ENCODE measurements at places on chromosomes 2 and 18.

- DNase-seq, result no peak
Observed at GRCh38 chr18:12741351-12741750, 38.5 kb downstream of the PSMG2 start.

DNA sequence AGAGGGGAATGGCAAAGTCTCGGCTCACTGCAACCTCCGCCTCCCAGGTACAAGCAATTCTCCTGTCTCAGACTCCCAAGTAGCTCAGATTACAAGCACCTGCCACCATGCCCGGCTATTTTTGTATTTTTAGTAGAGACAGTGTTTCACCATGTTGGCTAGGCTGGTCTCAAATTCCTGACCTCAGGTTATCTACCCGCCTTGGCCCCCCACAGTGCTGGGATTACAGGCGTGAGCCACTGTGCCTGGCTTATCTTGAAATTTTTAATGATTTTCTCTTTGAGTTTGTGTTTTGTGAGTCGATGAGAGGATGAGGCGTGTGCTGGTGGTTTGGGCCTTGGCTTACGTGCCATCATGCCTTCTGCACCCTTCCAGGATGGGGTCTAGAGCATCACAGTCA, 101.3 kb upstream of the ST3GAL5 start:
- no peak for DNase-seq

DNA sequence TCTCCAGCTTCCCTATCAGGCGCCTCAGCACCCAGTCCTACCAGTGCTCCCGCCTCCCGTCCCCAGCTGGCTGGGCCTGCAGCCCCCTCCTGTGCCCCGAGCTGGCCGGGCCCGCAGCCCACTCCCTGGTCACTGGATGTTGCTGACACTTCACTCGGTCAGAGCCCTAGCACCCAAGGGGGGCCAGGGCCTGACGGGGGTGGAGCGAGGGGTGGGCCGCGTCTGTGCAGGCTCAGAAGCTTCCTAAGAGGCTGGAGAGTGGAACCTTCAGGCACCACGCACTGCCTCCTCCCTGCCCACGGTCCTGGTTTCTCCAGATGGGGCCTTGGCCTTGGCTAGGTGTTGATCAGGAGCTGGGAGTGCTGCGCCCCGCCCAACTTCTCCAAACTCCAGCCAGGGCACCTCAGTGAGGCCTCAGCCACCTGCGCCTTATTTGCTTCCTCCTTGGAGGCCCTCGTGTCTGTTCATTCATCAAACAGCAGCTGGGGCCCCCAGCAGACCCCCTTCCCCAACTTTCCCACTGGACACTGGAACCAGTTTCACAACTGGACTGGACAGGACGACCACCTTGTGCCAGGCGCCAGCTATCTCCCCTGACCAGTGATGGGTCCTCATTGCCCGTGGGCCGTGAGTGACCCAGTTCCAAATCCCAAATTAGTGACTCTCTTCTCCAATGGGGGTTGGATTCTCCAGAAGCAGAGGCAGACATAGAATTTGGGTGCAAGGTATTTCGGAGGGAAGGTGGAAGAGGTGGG, 16.7 kb downstream of the CAPN10 start:
- DNase-seq, result no peak

GRCh38 chr2:81136296-81136695, 831.7 kb upstream of the LRRTM1 start:
- DNase-seq, result no peak

DNA sequence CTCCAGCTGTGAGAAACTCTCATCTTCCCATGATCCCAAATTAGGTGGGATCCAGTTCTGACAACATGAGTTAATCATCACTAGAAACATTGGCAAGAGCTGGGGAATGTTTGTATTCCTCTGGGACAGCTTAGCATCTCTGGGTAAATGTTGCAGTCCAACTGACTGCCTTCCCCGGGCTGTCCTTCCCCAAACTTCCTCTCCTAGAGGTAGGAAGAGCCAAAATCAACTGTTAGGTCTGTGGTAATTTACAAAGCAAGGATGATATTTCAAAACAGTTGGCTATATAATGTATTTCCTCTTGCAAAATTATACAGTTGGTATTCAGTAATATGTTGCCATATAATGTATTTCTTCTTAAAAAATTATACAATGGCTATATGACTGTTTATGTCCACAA, 148.5 kb downstream of the MGAT5 start:
- DNase-seq, result no peak

DNA sequence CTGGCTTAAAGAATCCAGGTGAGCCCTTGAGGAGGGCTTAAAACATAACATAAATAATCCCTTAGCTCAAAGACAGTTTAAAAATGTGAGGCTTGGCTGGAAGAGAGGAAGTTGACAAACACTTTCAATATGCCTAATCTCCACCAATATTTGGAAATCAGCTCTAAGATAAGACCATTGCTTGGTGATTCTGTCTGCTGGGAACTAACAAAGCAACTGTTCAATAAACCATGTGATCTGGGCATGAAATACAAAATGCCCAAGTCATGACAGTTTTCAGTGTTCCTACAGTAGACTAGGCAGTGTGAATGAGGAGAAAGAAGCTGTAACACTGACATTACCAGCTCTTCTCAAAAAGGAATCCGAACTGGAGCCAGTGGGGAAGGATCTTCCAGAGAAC, 10.7 kb downstream of the MFF start:
- DNase-seq, result no peak

GRCh38 chr2:227013330-227013729, 150.7 kb downstream of the COL4A4 start:
- no peak for DNase-seq

- no peak for DNase-seq
Observed at GRCh38 chr2:71069376-71069775, 928 bp downstream of the NAGK start.

DNA sequence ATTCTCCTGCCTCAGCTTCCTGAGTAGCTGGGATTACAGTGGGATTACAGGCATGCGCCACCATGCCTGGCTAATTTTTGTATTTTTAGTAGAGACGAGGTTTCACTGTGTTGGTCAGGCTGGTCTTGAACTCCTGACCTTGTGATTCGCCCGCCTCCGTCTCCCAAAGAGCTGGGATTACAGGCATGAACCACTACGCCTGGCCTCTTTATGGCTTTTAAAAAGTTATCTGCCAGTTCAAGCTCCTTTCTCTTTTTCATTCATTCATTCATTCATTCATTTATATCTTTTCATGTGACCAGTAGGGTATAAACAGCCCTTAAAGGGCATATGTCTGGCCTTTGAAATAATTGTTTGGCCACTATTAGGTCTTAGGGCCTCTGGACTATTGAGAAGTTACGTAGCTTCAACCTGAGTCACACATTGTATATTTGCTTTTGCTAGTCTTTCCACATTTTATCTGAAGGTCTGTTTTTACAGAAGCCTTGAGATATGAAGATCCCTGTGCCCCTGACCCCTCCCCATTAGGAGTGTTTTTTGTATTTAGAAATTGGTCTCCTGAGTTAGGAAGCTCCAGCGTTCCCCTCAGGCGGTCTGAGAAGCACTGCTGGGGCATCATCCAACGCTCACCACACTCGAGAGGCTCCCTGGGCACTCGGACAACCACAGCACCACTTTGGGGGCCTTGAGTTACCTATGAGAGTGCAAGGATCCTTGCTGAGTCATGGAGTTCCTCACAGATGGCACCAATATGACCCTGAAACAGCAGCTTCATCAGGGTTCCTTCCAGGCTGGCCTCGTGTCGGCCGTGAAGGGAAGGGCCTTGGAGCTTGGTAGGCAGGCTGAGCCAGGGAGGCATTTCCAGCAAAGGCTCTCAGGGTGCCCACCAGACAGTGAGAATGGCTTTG, 21.8 kb downstream of the FZD5 start:
- no peak for DNase-seq

DNA sequence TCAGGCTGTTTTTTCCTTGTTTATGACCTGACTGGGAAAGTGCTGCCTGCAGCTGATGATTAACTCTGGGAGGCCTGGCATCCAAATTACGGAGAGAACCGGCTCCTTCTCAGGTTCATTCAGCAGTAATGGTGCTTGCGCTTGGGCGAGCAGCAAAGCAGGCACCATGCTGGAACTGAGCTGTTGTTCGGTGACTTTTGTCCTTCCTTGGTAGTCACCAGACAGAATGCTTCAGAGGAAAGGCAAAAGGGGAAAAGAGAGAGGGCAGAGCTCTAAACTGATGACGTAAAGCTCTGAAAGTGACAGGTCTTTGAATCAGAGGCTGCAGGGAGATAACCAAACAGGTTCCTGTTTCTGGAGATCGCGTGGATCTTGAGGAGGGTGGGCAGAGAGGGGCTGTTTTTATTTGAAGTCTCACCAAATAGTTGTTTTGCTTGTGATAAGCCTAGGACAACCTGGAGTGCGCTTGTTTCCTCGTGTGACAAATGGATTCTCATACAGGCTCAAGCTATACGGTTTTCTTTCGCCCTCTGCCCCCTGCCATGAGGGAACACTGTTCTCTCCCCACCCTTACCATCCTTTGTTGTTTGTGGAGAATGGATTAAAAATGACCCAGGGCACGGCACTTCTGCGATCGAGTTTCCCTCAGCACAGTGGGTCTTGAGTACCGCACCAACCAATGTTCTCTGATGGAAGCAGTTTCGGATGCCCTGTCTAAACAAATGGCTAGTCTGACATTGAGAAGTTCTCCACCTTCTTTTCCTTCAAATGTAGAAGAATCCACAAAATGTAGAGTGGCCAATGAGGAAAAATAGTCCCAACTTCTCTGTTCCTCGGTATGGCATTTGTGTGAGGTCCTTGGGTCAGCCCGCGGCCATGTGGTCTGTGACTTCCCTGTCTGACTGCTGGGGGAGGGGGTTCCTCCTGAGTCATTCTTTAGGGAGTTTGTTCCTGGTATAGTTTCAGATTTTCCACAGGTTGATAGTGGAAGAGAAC, 1.3 kb downstream of the RASGRP3 start:
- no peak for DNase-seq

DNA sequence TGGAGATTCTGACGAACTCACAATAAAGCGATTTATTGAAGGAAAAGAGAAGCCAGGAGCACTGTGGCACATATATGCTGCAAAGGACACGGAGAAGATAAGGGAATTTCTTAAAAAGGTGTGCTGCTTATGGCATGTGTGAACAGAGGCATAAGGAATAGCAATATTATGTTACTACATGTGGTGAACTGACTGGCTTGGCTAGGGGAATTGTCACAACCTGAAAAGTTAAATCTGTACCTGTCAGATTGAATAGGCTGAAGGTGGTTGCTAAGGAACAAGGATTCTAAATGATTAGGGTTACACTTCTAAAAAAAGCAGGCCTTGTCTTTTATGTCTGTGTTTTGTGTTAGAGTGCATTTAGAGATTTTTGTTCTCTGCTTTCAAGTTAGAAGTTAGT, 48.4 kb downstream of the KDM3A start:
- no peak for DNase-seq

DNA sequence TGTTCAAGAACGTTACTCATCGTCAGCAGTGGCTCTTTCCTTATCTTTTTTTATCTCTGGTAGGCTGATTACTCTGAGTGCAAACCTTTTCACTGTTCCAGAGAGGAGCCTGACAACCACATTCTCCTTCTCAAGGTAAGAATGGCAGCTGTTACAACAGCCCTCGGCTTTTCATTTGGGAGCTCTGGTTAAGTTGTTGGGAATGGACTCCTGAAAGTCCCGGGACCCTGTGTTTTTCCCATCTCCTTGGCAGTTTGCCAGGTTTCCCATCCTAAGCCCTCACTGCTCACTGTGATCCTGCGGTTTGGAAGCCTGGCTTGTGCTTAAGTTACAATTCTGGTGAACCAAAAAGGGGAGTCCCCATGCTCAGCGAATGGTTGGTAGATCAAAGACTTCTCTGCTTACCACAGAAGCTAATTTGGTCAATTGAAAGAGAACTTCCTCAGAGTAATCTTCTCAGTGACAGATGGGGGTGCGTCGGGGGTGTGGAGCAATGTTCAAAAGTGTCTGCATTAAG, 122.3 kb downstream of the LYPD6B start:
- DNase-seq, result no peak

DNA sequence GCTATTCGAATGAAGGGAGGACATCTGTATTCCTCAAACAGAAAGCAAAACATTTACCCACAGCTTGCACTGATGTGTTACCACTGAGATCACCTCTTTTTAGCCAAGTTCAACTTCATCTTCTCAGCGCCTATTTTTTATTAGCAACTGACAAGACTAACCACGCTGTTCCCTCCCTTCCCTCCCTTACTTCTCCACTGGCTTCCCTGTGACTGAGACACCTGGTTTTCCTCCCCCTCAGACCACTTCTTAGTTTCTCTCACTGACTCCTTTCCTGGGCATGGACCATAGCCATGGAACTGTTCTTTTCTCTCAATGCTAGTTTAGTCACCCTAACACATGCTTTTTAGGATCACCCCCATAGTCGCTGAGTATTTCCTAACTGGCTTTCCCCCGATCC, 3.3 kb downstream of the L3MBTL4 start:
- DNase-seq, result no peak

DNA sequence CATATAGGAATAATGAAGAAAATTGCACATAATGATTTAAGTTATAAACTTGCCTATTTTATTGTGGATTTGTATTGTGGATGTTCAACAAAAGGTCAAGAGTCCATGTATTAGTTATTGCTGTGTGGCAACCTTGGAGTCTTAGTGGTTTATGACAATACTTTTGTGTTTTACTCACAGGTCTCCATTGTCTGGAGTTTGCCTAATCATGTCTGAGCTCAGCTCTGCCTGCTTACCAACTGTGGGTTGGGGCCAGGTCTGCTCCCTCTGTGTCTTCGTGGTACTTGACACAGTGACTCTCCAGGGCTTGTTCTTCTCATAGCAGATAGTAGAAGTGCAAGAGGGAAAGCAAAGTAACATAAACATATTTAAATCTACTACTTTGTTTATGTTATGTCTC, 382.5 kb downstream of the CBLN2 start:
- DNase-seq, result no peak

DNA sequence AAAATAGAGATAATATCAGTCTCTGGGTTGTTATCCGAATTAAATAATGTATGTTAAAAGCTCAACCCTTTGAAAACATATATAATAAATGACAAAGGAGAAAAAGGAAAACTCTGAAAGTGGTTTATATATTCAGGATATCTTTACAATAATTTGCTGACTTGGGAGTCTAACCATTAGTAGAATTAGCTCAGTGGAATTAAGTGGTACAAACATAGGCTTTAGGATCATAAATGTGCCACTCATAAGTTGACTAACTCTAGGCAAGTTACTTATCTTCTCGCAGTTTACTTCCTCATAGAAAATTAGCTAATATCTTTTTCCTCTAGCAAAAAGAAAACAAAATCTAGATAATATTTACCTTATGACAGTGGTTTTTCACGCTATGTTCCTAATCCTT, 44.6 kb downstream of the HEATR5B start:
- no peak for DNase-seq

DNA sequence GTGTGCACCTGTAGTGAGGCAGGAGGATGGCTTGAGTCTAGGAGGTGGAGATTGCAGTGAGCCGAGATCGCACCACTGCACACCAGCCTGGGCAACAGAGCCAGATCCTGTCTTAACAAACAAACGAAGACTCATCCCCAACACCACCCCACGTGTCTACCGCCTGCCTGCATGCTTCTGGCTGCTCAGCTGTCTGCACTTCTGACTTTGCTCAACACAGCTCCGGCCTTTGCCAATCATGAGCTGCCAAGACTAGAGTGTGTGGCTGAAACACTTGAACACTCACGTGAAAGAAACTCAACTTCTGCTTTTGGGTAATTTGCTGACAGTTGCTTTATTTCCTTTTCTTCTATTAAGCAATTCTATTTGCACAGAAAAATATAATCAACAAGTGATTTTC, 32.1 kb upstream of the SP3 start:
- no peak for DNase-seq

All from activated CD8-positive, alpha-beta memory T cell treated with anti-CD3 and anti-CD28 coated beads for 4 hours (primary cell).